ENCODE measurements at places on chromosomes 3 and 15.

- no peak for DNase-seq
Observed at GRCh38 chr3:169133178-169134161, 530.0 kb downstream of the MECOM start.

DNA sequence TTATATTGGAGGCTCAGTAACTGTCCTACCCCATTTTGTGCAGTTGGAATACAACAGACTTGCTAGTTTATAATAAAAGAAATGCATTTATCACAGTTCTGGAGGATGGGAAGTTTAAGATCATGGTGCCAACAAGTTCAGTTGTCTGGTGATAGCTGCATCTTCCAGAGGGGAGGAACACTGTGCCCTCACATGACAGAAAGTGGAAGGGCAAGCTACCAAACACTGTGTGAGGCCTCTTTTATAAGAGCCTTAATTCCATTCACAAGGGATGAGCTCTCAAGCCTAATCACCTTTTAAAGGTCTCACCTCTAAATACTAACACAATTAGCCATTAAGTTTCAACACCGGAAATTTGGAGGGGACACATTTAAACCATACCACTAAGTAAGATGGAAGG lies 1073.9 kb downstream of the PLOD2 start:
- DNase-seq, result no peak

DNA sequence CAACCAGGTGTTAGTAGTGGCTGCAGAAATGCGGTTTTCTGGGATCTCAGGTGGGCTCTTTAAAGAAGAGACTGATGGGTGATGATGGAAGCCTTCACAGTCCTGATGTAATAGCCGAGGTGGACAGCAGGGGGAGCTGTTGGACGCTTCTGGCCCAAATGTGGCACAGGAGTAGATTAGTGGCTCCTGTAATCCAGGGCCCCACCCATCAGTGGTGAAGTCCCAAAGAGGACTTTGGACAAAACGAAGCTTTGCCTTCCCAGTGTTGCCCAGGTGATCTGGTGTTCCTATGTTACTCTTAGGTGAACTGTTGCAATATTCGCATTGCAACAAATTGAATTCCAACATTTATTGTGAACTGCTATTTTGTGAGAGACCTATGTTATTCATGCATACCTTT lies 31.8 kb upstream of the MYZAP start:
- DNase-seq, result peak; percentile 74

GRCh38 chr3:129313665-129314385 lies 35.2 kb downstream of the HMCES start:
- DNase-seq, result no peak

- DNase-seq, result no peak
Observed at GRCh38 chr15:52301265-52301847, 5.8 kb upstream of the MYO5C start.

GRCh38 chr15:100863075-100863795 lies 16.4 kb upstream of the ALDH1A3 start:
- no peak for DNase-seq

GRCh38 chr3:139434764-139435307 lies 41.5 kb downstream of the RBP2 start:
- DNase-seq, result no peak

GRCh38 chr15:58442122-58442521 lies 10.3 kb downstream of the LIPC start:
- no peak for DNase-seq

- no peak for DNase-seq
Observed at GRCh38 chr15:51589881-51590568, 32.5 kb downstream of the DMXL2 start.

DNA sequence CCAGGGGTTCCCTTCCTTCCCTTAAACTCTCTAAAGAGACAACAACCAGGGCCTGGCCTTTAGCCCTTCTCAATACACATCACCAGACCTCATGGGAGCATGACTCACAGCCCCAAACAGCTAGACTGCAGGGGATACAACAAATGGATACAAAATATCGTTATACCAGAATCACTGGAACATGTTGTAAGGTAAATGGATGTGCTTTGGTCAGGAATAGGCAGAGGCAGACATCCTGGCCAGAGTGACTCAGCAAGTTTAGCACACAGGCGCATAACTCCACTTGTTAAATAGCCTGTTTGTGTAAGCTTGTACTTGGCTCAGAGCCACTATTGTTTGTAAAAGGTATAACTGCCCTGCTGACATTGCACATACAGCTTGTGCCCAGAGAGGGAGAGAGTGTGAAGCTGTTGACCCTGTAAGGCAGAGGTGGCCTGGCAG lies 18.3 kb downstream of the TMED3 start:
- DNase-seq, result no peak

DNA sequence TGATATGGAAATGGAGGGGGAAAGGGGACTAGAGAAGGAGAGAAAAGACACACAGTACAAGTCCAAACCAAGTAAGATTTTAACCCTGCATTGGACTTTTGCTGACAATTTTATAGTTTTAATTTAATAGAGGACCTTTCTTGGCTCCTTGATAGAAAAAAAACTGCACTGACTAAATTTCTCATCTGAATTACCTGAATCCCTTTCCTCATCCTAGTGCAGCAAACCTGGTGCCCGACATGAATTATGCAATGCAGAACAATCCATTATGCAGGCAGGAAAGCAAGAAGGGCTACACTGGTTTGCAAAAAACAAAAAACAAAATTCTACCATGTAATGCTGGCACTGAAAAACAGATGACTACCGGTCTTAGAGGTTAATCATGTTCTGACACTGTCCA lies 15.5 kb downstream of the MAGI1 start:
- no peak for DNase-seq

DNA sequence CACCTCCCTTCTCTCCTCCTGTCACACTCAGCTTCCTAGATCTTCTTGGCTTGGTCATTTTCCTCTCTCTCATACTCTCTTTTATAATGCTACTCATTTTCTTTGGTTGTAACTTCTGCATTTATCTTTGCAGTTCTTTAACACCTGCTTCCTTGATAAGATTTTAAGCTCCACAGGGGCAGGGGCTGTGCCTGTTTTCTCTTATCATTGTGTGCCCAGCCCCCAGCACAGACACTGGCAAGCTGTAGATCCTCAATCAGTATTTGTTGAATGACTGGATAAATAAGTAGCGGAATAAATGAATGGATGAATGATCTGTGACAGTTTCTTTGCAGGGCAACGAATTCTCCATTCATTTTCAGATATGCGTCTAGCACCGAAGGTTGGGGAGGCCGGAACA lies 64.3 kb upstream of the MEX3B start:
- no peak for DNase-seq

- no peak for DNase-seq
Observed at GRCh38 chr3:187722206-187722612, 19.9 kb upstream of the RTP2 start.

GRCh38 chr3:46725621-46726314 lies 8.1 kb upstream of the PRSS50 start:
- DNase-seq, result no peak

DNA sequence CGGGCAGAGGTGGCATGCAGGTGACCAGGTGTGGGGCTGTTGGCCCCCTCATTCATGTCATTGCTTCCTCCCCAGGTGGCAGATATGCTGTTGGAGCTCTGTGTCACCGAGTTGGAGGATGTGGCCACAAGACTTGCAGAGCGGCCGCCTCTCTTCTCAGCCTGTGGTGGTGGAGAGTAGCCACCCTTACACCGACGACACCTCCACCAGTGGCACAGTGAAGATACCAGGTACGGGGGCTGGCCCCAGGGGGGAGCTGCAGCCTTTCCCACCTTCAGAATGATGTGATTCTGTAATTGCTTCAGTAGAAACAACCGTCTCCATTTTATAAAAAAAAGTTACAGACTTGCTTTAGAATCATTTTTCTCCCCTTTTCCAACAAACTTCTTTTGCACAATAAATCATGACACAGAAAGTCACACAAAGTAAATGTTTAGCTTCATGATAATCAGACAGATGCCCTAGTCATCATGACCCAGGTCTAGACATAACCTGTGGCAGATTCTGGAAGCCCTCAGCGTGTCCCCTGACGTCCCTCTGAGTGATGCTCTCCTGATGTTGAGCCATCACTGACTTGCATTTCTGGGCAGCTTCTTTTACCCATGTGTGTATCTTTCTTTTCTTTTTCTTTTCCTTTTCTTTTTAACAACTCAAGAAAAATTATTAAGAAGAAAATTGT lies 76.0 kb upstream of the FAN1 start:
- no peak for DNase-seq

GRCh38 chr3:42819351-42819965 lies 10.2 kb downstream of the ACKR2 start:
- no peak for DNase-seq

- DNase-seq, result no peak
Observed at GRCh38 chr3:42129014-42129953, 38.1 kb downstream of the TRAK1 start.

DNA sequence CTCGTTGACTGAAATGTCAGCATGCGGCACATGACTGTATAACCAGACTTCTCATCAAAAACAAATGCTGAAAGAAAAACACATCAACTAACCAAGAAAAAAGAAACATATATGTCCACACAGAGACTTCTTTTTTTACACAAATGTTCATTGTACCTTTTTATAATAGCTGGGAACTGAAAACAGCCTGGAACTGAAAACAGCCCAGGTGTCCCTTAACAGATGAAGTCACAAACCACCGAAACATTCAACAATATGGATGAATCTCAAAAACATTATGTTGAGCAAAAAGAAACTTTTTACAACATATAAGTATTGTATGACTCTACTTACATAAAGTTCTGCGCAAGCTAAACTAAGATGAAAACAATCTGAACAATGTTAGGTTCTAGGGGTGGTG lies 20.6 kb downstream of the UBE3A start:
- no peak for DNase-seq

DNA sequence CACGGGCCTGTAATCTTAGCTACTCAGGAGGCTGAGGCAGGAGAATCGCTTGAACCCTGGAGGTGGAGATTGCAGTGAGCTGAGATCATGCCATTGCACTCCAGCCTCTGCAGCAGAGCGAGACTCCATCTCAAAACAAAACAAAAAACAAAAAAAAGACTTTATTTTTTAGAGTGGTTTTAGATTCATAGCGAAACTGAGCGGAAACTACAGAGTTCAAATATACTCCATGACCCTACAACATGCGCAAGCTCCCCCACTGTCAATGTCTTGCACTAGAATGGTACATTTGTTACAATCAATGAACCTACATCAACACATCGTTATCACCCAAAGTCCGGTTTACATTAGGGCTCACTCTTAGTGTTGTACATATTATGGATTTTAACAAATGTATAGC lies 2.2 kb upstream of the CRTAP start:
- DNase-seq, result no peak

- DNase-seq, result no peak
Observed at GRCh38 chr3:187896646-187897045, 151.4 kb upstream of the BCL6 start.

DNA sequence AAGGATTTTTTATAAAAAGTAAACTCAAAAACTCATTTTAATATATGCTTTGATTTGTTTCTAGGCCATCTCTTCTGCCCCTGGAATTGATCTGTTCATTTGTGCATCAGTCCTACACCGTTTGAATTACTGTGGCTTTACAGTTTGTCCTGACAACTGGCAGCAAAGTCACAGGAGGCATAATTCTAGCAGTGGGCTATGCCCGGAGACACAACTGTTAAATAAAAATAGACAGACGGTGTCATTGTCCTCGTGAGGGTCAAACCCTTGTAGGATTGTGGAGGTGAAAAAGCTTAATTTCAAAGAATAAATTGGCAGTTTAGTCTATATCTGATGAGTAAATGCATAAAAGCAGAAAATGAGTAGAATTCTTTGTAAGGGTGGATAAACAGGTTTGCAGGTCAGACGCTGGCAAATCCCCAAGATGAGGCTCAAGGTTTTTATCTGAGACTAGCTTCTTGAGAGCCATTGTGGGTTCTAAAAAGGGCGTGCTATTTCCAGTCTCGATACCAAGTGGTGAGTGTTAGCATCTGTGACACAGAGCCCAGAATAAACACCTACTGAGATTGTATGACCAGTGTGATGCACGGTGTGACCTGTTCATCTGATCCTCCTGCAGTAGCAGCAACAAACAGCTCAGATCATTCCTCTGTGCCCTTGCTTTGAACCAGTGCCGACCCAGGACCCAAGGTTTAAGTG lies 51.5 kb upstream of the SLCO3A1 start:
- DNase-seq, result no peak

- DNase-seq, result no peak
Observed at GRCh38 chr3:56389183-56389830, 79.0 kb downstream of the ERC2 start.

DNA sequence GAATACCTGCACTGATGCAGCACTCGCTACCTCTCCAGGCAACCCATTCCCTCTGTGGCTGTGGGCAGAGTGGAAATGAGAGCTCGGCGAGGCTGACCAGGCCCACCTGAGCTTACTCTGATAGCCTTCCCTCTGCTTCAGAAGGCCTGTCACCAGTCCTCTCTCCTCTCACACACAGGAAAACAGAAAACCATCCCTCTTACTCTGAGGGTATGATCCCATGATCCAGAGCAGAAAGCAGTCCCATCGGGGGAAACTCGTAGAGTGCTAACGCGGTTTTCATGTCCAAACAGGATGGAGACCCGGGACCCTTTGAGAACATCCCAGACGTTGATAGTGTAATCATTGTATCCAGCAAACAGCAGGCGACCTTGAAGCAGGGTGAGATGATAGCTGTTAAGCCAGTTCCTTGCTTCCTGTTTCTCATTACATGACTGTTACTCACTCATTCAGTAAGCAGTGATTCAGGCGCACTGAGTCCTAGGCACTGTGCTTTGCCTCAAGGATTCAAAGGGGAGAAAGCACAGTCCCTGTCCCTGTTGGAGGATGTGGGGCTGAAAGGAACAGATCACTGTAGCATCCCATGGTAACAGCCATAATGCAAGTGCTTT lies 11.8 kb upstream of the BCL2L10 start:
- DNase-seq, result no peak

- no peak for DNase-seq
Observed at GRCh38 chr3:184196536-184196935, 10.5 kb downstream of the ABCF3 start.

DNA sequence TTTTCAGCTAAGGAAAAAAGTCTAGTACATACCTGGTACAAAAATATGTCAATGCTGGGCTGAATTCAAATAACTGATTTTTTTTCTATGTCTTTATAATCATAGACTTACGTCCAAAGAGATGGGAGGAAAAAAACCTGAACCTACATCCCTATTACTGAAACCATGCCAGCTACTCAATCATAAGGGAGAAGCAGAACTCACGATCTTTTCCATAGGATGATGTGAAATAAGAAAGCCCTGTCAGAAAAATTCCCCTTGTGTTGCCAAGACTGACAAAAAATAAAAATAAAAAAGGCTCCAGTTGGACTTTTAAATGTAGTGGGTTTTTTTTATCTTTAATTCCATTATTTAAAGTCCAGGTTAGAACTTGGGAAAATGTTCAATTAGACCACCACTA lies 3.3 kb downstream of the MSL2 start:
- no peak for DNase-seq

- no peak for DNase-seq
Observed at GRCh38 chr3:149174901-149175300, 45.5 kb downstream of the HPS3 start.

GRCh38 chr15:35496585-35496984 lies 49.4 kb downstream of the DPH6 start:
- no peak for DNase-seq

- no peak for DNase-seq
Observed at GRCh38 chr15:100183921-100184495, 157.8 kb downstream of the ADAMTS17 start.

GRCh38 chr3:171257251-171258203 lies 202.7 kb downstream of the TNIK start:
- no peak for DNase-seq

GRCh38 chr15:66080717-66081398 lies 172.7 kb downstream of the MEGF11 start:
- no peak for DNase-seq

All from activated CD4-positive, alpha-beta T cell treated with anti-CD3 and anti-CD28 coated beads for 4 hours (primary cell).